ENCODE measurements at places on chromosomes 5 and 9.

GRCh38 chr5:105789246-105789645 is 1881.5 kb downstream of the EFNA5 start:
- no peak for DNase-seq

GRCh38 chr5:59351076-59351794 is 542.3 kb downstream of the PDE4D start:
- no peak for DNase-seq

- DNase-seq = no peak
Measured at GRCh38 chr5:375336-375920, 53.9 kb downstream of the AHRR start.

DNA sequence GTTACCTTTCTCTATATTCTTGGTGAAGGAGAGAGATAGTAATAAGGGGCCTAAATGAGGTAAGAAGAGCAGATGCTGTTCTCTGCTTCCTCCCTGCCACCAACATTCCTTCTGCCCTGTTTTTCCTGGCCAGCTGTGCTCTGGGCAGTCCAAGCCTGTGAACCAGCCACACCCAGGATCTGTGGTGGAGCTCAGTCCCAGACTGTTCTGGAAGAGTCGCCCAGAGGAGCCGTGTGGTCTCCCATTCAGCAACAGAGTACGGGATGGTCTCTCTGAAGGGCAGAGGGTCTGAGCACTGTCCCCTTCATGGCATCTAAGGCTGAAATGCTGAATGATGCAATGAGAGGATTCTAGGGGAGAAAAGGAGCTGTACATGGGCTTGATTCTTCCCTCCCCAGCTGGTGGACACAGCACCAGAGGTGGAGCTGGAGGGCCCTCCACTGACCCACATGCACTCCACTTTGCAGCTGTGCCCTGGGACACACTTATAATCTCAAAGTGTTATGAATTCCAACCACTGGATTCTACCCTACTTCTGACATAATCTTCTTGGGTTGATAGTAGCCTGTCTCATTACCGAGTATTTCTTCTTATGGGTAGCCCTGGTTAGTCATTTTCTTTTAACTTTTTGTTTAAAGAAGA is 70.8 kb upstream of the RPS23 start:
- DNase-seq = no peak

GRCh38 chr5:173835661-173836060 is 52.5 kb upstream of the CPEB4 start:
- DNase-seq = no peak

- DNase-seq = no peak
Measured at GRCh38 chr9:23850242-23850689, 24.2 kb upstream of the ELAVL2 start.

Measured in T-cell (primary cell).